ENCODE measurements at places on chromosomes 5 and 9.

DNA sequence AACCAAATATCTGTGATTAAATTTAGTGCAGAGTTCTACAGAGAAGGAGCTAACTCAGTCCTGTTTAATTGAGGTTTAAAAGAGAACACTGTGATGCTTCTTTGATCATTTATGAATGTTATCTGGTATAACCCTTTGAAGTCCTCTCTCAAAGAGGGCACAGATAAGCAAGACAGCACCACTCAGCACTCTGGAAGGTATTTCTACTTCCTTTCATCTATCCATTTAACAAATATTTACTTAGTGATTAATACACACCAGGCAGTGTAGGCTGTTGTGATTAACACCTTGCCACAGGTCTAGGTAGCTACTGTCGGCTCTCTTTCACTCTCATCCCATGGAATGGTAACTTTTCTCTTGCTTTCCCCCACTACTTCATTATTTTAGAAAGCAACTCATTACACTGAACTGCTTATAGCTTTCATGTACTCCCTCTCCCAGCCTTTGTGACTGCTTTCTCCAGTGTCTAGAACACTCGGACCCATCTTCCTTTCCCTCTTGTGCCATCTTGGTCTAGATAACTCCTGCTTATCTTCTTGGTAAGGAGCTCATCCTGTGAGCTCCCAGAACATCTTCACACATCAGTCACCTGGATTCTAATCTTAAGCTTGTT lies 54.7 kb downstream of the GLDC start:
- no peak for DNase-seq

DNA sequence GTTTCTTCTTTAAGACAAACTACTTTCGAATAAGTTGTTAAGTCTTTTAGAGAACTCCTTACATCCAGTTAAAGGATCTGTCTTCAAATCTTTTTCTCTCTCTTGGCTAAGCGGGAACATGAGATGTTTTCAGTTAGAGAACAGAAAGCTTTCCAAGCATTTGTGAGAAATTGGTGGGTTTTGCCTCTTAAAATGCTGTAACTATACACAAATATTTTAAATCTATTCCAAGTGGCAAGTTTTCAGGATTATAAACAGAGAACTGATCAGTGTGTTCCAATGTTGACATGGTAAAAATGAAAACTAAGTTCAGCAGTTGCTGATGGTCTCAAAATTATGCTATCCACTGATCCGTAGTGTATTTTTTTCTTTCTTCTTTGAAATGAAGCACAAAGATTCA lies 100.4 kb downstream of the EBF1 start:
- no peak for DNase-seq

DNA sequence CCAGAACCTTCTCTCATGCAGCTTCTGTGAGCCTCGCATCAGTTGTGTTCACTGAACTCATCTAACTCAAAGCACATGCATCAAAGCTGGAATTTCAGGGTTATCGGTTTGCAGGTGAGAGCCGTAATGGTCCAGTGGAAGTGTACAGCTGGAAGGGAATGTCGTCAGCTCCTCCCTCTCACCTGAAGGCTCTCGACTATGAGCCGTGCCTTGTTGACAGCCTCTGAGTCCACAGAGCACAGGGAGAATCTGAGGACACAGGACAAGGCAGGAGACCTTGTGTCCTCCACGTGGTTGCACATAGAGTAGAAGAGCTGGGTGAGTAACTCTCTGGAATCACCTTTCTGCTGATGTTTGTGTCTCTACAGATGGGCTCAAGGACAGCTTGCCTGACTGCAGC lies 38.8 kb downstream of the PROP1 start:
- DNase-seq, result no peak

GRCh38 chr9:124778575-124779367 lies 1.8 kb downstream of the OLFML2A start:
- DNase-seq, result no peak

- DNase-seq, result peak; percentile 51
Observed at GRCh38 chr5:154251529-154251928, 61.0 kb downstream of the GALNT10 start.

GRCh38 chr5:144812763-144813162 lies 642.1 kb downstream of the KCTD16 start:
- DNase-seq, result peak; percentile 86

DNA sequence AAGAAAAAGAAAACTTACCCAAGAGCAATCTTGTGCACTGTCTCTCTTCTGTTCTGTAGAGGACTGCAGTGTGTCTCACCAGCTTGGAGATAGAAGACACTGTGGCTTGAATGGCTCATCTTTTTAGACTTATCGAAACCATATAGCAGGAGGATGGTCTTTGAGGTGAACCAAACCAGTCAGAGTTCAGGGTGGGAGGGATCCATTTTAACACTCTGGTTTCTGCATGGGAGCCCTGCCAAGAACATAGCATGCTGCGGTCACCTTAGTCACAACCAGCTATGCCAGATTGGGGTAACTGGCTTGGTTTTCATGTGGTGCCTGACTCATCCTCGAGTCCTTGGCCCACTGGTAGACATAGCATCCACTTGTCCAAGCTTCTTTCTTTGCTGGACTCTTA lies 135.1 kb downstream of the PAPPA start:
- peak; percentile 98 for DNase-seq

DNA sequence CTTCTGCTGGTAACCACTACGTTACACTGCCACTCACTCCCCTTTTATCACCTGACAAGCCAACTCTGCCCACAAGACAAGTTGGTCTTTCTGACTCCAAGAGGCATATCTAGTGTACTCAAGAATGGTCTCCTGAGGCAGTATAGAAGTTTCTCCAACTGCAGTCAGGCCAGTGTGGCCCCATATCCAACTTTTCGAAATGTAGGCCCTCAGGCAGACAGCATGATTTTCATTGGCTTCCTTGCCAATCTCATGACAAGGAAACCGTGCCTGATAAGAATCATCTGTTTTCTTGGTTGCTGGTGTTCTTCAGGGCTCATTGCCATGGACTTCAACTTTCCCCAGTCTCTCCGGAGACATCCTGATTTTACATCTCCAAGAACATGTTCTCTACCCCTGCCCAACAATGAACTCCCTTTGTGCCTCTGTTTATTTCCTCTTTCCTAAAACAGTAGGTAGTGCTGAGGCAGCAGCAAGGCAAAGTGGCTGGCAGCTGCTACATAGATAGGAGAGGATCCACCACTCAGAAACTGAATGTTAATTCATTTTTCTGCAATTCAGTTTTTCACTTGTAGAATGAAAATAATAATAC lies 62.6 kb upstream of the SEMA6A start:
- no peak for DNase-seq
